ENCODE measurements at places on chromosomes 6 and 20.

- DNase-seq: no peak
These were observed 198.6 kb downstream of the UST start for GRCh38 chr6:148945301-148946021.

- no peak for DNase-seq
These were observed 18.8 kb downstream of the ELOVL4 start for GRCh38 chr6:79928478-79928998.

DNA sequence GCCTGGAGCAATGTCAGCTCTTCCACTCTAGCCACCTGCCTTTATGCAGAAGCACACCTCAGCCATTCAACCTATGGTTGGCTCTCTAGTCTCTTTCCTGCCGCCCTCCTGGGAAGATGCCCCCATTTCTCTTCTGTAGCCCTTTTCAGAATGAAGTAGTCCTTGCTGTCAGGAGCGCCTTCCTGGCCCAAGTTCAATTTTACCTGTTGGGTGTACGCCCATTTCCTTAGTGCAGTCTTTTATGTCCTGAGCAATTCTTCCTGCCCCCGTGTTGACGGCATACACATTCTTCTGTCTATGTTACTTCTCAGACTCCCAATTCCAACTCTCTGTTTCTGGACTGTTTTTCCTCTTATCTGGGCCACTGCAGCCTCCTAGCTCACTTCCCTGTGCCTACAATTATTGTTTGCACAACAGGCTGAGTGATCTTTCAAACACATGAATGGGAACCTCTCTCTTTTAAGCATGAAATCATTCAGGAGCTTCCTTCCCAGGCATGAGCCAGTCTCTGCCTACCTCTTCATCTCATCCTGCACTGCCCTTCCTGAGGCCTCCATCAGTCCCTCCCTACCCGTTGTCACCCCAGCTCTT lies 389.2 kb downstream of the CD83 start:
- DNase-seq: no peak

DNA sequence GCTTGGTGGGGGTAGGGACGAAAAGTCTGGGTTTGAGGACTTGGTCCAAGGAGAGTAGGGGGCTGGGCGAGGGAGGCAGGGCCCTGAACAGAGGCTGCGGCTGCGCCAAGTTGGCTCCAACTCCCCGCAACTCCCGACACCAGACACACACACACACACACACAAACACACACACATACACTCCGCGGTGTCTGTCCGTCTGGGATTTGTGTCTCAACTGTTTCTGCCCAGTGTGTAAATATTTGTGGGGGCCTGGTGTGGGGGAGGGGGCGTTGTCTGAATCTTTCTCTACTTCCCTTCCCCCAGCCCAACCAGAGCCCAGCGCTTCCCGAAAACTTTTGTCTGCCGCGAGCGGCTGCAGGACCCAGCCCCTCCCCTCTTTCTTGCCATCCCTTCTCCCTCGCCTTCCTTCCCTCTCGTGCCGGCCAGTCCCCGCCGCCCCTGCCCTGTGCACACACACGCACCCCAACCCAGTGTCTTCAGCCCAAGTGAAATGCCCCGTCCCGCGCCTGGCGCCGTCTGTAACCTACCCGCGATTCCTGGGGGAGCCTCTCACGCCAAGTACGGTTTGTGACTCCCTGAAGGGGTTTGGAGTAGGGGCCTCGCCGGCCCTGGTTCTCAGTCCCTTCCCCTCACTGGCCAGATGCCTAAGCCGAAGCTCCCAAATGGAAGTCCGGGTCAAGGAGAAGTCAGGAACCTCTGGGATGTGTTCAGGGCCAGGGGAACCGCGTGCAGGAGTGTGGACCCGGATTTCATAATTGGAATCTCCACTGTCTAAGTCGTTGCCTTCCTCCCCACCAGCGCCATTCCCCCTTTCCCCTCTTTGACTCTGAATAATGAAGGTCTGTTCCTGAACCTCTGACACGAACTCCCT lies 904 bp downstream of the MDFI start:
- no peak for DNase-seq

DNA sequence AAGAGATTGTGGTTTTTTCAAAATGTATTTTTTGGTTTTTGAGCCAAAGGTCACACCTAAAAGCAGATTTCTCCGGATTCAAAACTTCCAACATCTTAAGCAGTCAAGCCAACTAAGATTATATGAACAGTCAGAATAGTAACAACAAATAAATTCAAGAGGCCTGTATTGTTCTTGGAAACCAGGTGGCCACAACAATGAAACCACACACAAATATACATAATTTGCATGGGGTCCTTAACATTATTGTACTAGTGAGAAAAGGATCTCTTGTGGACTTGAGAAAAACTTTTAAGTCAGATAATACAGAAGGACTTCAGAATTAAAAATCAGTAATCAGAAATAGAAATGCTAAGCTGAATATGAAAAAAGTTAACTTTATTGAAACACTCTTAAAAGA lies 40.6 kb downstream of the NOL7 start:
- DNase-seq: no peak

DNA sequence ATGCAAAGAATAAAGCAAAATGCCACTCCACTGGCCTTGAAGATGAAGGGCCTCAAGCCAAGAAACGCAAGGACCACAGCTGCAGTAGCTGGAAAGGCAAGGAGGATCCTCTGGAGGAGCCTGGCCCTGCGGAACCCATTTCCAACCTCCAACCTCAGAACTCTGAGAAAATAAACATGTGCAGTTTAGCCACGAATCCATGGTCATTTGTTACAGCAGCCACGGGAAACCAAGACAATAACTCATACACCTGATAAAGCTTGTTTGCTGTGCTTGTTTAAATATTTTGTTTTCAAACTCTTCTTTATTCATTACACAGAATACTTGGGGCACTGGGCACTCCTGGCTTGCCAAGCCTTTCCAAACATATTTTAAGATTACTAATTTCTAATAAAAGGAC lies 10.4 kb downstream of the SERPINB6 start:
- no peak for DNase-seq

DNA sequence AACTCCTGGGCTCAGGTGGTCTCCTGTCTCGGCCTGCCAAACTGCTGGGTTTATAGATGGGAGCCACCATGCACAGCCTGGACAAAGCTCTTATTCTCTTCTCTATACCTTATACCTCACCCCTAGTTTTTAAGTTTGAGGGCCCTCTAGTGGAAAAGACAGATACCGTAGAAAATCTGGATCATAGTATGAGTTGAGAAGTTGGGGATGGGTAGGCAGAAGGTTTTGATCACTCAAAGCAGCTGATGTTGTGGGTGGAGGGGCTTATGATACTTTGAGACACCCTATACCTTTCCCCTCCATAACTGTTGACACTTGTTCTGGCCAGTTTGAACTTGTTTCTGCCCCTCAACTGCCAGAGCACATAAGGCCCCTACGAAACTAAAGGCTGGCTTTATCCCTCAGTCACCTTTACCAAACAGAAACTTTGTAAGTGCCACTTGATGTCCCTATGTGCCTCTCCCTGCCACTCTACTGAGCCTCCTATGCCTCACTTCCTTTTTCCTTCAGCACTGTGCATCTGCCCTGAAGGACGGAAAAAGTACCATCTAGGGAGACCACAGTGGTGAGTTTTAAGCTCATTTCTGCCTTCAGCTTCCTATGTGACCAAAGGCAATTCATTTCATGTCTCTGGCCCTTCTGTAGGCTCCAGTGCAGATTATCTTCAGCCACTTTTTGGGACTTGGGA lies 28.6 kb downstream of the RALY start:
- DNase-seq: no peak

GRCh38 chr20:59837623-59838394 lies 95.6 kb downstream of the SYCP2 start:
- DNase-seq: no peak

DNA sequence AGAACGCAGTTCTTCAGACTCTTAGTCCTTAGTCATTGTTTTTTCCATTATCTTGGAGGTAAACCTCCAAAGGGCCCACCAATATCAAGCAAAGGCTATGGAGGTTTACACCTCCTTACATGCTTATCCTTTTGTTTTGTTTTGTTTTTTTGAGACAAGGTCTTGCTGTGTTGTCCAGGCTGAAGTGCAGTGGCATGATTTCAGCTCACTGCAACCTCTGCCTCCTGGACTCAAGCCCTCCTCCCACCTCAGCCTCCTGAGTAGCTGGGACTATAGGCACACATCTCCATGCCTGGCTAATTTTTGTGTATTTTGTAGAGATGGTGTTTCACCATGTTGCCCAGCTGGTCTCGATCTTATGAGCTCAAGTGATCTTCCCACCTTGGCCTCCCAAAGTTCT lies 26.3 kb downstream of the ADGRG6 start:
- DNase-seq: no peak

DNA sequence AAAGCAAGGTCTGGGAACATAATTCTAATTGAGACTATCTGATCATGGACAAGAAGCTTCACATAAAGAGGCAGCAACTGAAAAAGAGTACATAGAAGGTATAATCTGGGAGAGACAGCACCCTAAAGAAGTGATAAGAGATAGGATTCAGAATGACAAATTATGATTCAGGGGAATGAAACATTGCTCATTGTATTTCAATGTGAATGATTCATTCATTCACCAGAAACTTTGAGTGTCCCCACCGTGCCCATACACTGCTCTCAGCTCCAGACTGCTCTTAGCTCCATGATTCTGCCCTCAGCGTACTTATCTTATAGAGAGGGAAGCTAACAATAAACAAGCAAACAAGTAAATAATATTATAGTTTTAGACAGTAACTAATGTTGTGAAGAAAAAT lies 329.3 kb upstream of the IRAK1BP1 start:
- DNase-seq: no peak

DNA sequence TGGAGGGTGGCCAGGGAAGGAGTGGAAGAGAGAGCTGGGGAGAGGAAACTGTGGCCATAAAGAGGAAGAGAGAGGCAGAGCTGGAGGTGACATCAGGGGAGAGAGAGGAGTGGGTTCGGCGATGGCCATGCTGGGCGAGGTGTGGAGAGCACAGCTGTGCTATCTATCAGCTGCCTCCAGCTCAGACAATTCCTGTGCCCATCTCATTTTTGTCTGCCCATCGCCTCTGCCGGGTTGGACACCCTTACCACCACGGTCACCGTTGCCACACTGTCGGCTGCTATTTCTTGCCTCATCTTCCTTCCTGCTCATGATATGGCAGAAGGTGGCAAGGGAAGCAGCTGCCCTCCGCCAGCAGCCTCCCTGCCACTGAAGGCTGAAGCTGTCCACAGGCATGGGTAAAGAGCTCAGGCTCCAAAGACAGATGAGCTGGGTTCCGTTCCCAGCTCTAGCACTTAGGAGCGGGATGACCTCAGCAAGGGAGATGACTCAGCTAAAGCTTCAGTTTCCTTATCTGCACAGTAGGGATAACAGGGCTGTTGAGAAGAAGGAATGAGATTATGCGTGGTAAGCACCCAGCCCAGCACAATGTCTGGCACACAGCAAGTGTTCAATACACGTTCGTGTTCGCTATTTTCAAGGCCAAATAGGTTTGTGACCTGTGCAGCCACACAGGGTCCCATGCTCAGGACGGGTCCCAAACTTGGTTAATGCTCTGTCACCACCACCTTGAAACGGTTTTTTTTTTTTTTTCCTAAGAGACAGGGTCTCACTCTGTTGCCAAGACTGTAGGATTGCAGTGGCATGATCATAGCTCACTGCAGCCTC lies 21.9 kb upstream of the TAF8 start:
- DNase-seq: no peak

GRCh38 chr6:2404211-2404929 lies 159.0 kb upstream of the GMDS start:
- DNase-seq: no peak

DNA sequence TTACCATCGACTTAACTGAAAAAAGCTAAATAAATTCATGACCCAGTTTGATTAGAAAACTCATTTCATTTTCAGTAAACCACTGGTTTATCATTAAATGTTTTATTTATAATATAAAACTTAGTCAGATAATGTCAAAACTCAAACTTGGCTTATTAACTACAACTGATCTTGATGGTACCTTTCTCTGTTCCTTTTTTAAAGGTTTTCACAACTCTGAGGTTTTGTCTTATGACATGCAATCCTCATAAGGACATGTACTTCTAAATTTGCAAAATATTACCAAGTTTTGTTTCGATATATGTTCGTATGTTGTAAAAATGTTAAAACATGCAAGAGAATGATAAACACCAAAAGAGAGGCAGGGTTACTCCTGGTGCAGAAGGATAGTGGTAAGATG lies 82.5 kb upstream of the PDE10A start:
- no peak for DNase-seq

- no peak for DNase-seq
These were observed 127.1 kb downstream of the HDGFL1 start for GRCh38 chr6:22696481-22696880.

- no peak for DNase-seq
These were observed 124.9 kb downstream of the GRM4 start for GRCh38 chr6:34020807-34021553.

GRCh38 chr6:89350281-89350966 lies 2.1 kb downstream of the UBE2J1 start:
- DNase-seq: no peak

DNA sequence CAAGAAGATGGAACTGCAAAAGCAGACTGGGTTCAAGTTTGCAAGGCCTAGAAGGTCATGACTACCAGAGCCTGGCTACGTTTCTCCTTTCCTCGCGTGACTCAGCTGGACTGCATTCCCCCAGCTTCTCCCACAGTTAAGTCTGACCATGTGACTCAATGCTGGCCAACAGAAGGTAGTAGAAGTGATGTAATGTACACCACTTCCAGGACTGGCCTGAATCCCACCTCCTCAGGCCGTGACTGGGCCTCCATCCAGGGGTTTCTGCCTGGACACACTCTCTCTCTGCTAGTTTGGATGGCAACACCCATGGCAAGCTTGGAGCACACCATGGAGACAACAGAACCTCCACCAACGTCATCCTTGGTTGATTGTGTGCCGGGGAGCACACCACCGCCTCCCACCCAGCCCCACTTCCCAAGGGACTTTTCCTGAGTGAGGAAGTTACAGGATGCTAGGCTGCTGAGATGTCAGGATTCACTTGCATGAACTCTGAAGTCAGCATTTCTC lies 112.0 kb upstream of the CDYL start:
- DNase-seq: peak; percentile 80

DNA sequence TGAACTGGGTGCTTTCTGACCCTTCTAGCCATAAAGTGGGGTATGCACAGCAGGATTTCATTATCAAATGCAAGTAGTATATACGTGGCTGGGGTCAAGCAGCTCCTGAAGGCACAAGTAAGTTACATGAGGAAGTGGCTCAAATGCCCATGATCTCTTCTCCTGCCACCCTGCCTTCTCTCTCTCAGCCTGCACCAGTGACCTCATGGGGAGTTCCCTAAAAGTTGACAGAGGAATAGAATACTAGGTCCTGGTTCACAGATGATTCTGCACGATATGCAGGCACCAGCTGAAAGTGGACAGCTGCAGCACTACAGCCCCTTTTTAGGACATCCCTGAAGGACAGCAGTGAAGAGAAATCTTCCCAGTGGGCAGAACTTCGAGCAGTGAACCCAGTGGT lies 282.0 kb downstream of the BCKDHB start:
- no peak for DNase-seq

GRCh38 chr20:35632539-35633115 lies 17.0 kb downstream of the SPAG4 start:
- no peak for DNase-seq

- DNase-seq: no peak
These were observed 22.4 kb upstream of the IFNGR1 start for GRCh38 chr6:137241481-137242038.

- no peak for DNase-seq
These were observed 341.3 kb downstream of the FOXA2 start for GRCh38 chr20:22243067-22243466.

GRCh38 chr20:57076951-57077350 lies 189.5 kb downstream of the BMP7 start:
- no peak for DNase-seq

- DNase-seq: no peak
These were observed 240.5 kb downstream of the NRN1 start for GRCh38 chr6:5766260-5766659.

GRCh38 chr6:83008626-83009025 lies 57.0 kb downstream of the UBE3D start:
- no peak for DNase-seq
